ENCODE measurements at places on chromosomes 13 and 19.

DNA sequence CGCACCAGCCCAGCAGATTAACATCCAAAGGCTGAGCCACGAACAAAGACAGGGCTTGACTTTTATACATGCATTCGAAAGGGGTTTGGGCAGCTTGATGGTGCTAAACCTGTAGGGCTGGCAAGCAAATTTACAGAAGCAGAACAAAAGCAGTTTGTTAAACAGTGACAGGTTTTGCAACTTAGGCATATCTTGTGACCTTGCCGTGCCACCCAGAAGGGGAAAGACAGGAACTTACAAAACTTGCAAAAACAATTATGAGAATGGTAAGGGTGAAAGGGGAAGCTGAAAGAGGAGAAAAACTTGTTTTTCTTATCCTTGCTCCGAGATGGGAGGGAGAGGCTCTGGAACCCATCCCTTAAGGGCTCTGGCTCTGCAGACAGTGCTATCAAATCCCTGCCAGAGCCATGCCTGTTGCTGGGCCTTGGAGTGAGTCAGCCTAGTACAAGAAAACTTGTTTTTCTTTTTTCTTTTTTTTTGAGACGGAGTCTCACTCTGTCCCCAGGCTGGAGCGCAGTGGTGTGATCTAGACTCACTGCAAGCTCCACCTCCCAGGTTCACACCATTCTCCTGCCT lies 1325.2 kb upstream of the PRR20A start:
- no peak for DNase-seq

DNA sequence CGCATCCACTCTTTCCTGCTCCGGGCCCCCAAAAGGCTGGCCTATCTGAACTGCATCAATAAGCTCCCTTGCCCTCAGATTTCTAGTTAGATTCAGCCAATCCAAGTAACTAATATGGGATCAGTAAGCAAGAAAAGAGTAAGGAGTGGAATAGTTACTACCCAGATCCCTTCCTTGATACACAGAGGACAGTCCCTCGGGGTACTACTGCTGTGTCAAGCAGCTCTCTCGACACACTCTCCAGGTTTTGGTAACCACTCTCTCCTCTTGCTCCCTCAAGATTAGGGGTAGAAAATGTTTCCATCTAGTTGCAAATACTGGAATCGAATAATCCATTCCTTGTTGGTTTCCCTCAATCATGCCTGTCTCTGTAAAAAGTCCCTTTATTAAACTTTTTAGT lies 65.4 kb downstream of the UGGT2 start:
- no peak for DNase-seq

DNA sequence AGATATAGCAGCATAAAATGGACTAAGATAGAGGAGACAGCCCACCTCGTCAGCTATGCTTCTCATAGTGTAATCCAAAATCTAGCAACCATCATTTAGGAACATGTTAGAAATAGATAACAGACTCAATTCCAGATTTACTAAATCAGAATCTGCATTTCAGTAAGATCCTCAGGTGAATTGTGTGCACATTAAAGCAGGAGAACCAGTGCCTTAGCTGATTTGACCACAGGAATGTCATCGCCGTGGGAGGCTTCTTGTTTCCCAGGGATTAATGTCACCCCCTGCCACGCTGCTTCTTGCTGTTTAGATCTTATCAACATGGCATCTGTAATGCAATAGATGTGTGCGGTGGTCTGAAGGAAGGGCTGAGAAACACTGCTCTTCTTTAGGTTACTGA lies 84.0 kb downstream of the GPC5 start:
- no peak for DNase-seq

- DNase-seq = no peak
These were observed 26.7 kb downstream of the ZMYM2 start for GRCh38 chr13:19985219-19985556.

GRCh38 chr13:45863709-45864590 lies 12.4 kb upstream of the SIAH3 start:
- DNase-seq = no peak

Data from PC-3 (cell line).